Activated CD4-positive, alpha-beta T cell treated with anti-CD3 and anti-CD28 coated beads for 48 hours (primary cell): ENCODE measurements at places on chromosomes 3 and 15.

DNA sequence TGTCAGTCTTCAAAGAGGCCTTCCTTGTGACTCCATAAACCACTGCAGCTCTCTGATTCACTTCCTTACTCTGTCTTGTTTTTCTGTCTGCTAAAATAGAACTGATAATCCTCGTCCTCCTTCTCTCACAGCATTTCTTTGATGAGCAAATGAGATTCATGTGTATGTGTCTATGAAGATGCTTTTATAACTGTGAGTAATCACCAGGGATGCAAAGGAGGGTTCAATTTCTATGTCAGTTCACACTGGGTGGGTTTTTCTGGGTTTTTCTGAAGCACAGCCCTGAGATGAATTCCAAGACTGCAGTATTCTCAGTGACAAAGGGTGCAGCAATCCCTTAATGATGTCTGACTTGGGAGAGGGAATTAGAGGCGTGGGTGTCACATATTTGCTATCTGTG lies 746.6 kb upstream of the CFAP20DC start:
- no peak for DNase-seq

DNA sequence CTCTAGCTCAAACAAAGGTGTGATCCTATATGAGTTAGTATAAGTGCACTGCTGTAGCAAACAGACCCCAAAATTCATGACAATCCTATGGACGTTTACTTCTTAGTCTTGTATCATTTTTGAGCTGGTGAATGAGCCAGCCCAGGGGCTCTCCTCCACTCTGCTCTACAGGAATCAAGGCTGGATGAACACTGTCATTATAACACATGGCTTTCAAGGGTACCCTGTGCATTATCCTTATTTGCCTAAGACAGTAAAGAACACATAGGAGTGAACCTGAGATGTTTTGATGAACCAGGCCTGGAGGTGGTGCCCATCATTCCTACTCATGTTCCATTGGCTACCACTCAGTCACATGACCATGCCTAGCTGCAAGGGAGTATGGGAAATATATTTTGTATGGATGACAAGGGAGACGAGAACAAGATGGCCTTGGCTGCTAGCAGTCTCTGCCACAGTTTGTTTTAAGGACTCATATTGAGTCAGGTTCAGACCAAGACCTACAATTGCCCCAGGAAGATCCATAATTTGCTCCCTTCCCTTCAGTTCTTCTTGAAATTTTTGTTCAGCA lies 107.4 kb upstream of the HES1 start:
- DNase-seq, result no peak

- no peak for DNase-seq
These were observed 11.4 kb downstream of the TGM5 start for GRCh38 chr15:43255376-43255775.

GRCh38 chr15:68583936-68584755 lies 5.4 kb downstream of the CORO2B start:
- DNase-seq, result no peak

- DNase-seq, result no peak
These were observed 103.6 kb upstream of the THSD4 start for GRCh38 chr15:71011503-71012155.

GRCh38 chr3:40996827-40997710 lies 202.2 kb upstream of the CTNNB1 start:
- DNase-seq, result no peak

DNA sequence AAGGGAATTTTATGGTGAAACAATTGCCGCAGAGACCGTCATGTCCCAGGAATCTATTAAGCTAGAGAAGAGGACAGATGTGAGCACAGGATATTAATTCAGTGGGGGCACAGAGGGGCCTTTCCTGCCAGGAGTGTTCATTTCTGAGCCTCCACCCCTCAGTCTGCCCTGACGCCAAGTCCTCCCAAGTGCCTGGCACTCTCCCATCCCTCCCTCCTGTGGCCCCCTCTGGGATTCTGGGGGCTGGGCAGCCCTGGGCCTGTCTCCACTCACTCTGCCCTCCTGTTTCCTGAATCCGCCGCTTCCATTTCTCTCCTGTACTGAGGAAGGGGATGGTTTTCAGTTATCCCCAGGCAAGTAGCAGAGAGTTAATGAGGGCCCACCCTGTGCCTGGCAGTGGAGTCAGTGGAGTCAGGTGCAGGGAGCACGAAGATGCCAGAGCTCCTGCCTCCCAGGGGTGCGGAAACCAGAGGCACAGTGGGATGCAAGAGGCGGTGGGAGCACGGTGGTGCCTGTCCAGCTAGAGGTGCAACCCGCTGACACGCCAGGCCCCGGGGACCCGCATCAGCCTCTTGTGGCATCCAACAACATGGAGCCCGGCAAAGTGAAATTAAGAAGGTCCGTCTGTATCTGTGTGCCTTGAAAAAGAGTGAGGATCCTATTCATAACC lies 212.5 kb downstream of the XXYLT1 start:
- no peak for DNase-seq

DNA sequence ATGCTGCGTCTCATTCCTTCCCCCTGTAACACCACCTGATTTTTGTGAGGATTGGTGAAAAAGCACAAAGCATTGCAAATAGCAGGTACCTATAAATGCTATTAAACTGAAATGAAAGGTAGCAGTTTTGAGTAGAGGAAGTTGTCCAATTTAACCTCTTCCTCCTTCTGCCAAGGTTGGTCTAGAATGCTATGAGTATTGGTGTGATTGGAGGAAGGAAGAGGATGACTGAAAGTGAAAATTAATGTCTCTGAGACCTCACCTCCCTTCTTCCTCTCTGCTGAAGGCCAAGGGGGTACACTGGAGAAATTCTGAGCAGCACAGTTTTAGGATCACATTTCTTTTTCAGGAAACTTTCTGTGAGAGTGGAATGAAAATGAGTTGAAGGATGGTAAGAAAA lies 94.4 kb downstream of the DTWD1 start:
- no peak for DNase-seq

- peak; percentile 65 for DNase-seq
These were observed 227.8 kb upstream of the LYSMD4 start for GRCh38 chr15:99961011-99961441.

GRCh38 chr3:151135541-151136337 lies 50.3 kb downstream of the MED12L start:
- peak; percentile 63 for DNase-seq

DNA sequence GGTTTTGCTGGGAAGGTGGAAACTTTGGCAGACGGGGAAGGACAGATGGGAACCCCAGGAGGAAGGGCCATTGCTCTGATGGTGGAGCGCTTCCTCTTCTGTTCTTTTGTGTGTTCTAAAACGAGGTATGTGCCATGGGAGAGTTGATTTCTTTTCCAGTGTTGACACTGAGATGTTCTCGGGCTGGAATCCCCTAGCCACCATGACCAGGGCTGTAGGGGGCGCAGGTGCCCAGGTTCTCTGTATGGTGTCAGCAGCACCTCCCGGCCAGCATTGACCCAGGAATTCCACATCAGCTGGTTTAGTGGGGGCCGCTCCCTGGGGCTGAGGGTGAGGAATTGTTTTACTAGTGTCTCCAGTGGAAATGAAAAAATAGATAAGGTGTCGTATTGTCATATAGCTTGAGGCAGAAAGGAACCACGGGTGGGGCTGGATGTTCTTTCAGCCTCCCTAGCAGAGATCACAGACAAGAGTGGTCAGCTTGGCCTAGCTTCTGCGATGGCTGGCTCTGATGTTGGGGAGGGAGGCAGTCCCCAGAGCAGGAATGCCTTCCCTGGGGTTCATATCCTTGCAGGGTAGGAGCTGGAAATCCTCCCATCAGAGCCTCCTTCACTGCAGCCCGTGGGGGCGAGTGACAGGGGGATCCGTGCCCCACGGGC lies 34.2 kb upstream of the ACAD9 start:
- no peak for DNase-seq

DNA sequence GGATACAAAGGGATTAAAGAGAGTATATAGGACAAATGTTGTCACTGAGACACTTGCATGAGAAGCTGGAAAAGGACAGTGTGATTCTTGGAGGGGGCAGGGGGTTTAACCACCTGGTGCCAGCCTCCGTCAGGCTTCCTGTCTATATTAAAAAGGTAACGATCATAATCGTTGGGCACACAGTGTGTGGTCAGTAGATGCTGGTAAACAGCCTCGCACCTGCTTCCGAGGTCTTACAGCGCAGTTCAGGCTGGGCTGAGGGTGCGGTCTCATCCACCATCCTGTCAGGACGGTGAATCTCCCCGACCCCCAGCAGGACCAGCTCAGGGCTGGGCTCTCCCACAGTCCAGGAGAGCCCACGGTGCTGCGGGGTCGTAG lies 47.7 kb upstream of the SMAD6 start:
- DNase-seq, result no peak

- DNase-seq, result no peak
These were observed 23.6 kb downstream of the SIAH2 start for GRCh38 chr3:150739200-150739863.

DNA sequence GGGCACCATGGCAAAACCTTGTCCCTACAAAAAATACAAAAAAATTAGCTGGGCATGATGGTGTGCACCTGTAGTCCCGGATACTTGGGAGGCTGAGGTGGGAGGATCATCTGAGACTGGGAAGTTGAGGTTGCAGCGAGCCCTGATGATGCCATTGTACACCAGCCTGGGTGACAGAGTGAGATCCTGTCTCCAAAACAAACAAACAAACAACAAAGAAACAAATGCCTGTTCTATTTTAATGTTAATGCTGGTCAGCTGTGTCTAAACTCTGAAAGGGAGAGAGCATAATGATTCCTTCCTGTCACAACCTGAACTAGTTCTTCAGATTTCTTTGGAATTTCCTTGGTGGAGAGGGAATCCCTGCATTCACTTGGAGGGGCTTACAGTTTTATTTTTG lies 413.0 kb upstream of the TBL1XR1 start:
- DNase-seq, result no peak
